ENCODE measurements at places on chromosomes 2 and 18. TPM values are rescaled to one million over a fixed set of nuclear protein-coding genes. Genes with fewer than 3 reads are reported as not detected.

DNA sequence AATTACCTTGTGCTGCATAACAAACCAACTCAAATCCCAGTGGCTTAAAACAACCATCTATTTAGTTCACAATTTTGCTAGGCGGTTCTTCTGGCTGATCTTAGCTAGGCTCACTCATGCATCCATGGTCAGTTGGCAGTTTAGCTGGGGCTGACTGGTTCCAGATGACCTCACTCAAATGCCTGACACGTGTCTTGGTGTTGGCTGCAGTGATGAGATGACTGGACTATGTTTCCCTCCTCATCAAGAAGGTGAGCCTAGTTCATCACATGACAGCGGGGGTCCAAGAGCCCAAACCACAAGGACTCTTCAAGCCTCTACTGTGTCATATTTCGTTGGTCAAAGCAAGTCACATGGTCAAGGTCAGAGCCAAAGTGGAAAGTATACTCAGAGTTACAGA, 42.7 kb upstream of the ACTR3 start:
- no peak for DNase-seq

DNA sequence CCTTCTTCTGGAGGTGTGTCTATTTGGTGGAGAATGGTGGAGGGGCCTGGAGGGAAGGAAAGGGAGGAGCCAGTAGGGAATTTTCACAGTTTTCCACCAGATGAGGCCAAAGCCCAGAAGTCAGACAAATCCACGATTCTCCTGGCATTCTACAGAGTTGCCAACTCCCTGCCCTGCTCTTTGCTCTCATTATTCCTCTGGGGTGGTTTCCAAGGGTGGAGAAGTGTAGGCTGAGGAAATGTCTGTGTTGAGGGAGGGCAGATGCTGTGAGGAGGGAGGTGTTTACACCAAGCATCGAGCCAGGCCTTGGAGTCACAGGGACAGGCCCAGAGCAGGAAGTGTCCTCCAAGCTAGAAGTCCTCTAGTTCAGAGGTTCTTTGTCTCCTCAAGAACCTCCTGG, 124.1 kb upstream of the LGALSL start:
- no peak for DNase-seq

- no peak for DNase-seq
Measured at GRCh38 chr18:31965316-31965970, 22.5 kb upstream of the TRAPPC8 start.

GRCh38 chr2:227765788-227766372, 20.2 kb downstream of the SCYGR8 start:
- DNase-seq = no peak

DNA sequence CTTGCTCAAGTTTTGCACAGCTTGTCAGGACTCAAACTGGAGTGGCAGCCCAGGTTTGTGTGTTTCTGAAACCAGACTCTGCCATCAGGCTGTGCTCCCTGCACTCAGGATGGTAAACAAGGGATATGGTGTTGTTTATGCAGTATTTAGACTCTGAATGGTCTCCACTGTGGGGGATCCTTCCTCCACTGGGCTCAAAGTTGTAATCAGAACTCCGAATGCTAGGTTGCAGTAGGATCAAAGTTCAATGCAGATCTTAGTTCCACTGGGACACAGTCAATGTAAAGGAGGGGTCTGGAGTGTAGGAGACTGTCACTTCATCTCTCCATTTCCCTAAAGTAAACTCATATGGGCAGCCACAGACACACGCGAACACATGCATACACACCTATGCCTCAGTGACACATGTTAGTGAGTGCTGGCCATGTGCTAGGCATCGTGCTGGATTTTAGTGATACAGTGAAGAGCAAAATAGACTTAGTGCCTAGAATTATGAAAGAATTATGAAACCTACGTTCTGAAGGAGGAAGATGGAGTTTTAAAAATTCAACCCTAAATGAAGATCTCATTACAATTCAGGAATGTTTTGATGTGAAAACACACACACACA, 6.1 kb downstream of the IL18R1 start:
- no peak for DNase-seq

DNA sequence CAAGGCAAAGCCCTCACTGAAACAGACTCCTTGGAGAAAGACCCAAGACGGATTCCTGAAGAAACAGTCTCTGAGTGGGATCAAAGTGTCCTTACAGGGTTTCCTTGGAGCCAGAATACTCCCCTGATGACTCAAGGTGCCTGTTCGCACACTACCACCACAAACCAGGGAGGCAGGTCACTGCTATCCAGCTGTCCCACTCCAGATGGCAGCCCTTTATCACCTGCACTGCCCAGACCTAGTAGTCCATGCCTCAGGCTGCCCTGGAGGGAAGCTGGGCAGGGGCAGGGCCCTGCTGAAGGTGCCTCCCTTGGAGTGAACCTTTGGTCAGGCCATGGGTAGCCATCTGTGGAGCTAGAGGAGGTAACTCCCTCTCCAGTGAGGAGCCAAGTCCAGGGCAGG, 34.1 kb downstream of the TRABD2A start:
- DNase-seq = no peak

- no peak for DNase-seq
Measured at GRCh38 chr2:130391872-130392670, 36.2 kb downstream of the PTPN18 start.

DNA sequence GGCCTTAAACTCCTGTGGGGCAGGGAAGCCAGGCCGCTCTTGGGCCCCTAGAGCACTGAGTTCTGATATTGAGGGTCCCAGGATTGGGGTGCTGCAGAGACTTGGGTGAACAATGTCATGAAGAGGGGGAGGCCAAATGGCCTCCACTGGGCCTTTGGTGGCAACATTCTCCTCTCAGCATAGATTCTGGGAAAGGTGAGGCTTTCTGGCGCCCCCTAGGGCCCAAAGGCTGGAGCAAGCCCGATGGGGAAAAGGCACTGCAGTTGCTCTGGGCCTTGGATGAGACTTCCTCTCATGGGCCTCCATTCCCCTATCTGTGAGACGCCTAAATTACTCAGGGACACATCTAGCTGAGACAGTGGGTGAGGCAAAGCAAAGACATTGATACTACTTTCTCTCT, 84.8 kb downstream of the ACAA2 start:
- peak; percentile 35 for DNase-seq

DNA sequence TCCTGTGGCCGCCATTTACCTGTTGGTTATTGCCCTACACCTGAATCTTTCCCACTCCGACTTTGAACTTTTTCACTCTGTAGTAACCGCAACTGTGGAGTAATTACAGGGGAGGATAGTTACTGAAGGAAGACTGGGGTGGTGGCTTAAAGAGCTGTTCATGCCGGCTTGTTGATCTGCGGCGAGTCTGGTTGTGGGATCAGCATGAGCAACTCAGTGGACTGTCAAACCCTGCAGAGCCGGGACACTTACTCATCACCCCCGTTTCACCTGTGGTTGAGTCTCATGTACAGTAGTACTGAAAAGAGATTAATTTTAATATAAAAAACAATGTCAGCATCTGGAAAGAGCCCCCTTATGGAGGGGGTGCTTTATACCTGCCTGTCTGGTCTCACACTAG, 2.1 kb downstream of the ASB1 start:
- no peak for DNase-seq

DNA sequence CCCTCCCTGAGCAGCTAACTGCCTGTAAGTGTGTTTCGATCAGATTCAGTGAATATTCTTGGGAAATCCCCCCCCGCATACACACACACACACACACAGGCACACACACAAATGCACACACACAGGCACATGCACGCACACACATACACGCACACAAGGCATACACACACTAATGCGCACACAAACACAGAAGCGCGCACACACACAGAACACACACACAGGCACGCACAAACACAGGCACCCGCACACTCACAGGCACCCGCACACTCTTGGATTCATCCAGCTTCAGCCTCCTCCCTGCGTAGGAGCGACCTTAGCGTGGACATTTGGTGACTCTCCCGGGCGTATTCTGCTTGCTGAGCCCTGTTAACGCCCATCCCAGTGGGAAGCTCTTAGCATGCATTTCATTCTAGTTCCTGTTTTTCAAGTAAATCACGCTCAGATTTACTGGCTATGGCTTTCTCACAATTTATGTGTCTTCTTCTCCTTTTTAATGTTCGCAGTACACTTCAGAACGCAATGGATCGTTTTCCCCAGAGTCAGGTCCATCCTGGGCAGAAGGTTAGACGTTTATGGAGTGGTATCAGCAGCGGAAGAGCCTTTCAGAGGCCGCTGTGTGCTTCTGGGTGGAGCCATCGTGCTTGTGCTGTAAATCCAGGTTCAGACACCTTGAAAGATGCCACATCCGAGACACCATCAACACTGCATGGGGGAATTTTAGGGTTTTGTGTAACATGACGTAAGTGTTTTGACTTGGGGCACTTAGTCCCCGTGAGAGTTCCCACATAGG, 656.6 kb downstream of the GALR1 start:
- no peak for DNase-seq

DNA sequence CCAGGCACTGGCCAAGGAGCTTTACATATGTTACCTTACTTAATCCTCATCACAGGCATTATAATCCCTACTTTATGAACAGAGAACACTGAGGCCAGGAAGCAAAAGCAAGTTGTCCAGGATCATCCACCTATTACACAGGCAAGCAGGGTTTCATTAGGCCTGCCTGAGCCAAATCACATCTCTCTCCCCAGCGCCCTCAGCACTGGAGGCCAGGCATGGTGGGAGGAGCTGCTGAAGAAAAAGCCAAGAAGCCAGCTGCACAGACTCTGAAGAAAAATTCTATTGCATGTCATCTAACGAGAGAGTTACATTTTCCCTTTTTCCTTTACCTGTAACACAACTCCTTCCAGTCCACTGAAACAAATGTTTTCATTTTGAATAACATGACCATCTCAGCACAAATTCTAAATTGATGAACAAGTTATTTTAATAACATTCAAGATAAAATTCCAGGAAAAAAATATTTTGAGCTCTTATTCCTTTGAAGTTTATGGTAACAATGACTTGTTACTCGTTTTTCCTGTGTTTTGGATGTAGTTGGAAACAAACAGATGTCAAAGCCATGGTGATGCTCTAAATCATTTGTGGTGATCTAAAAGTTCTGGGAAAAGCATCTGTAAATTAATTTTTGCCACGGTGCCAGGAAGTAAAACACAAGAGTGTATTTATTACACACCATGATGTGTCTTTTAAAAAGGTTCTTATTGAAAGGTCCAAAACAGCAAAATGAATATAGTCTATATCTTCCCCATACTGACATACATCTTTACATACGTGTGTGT, 139.0 kb upstream of the ITGB6 start:
- peak; percentile 32 for DNase-seq

GRCh38 chr2:26196683-26197418, 24.0 kb downstream of the GAREM2 start:
- DNase-seq = no peak

GRCh38 chr2:2877427-2877826, 500.2 kb downstream of the EIPR1 start:
- DNase-seq = no peak

DNA sequence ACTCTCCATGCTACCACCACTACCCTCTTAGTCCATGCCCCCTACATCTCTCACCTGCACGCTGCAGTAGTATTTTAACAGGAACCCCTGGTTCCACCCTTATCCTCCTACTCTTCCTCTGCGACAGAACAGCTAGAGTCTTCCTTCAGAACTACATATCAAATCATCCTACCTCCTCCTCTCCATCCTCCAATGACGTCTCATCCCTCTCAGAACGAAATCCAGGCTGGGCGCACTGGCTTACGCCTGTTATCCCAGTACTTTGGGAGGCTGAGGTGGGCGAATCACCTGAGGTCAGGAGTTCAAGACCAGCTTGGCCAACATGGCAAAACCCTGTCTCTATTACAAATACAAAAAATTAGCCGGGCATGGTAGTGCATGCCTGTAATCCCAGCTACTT, 10.3 kb upstream of the KIF3C start:
- no peak for DNase-seq

GRCh38 chr18:37496568-37496967, 69.0 kb downstream of the CELF4 start:
- no peak for DNase-seq

DNA sequence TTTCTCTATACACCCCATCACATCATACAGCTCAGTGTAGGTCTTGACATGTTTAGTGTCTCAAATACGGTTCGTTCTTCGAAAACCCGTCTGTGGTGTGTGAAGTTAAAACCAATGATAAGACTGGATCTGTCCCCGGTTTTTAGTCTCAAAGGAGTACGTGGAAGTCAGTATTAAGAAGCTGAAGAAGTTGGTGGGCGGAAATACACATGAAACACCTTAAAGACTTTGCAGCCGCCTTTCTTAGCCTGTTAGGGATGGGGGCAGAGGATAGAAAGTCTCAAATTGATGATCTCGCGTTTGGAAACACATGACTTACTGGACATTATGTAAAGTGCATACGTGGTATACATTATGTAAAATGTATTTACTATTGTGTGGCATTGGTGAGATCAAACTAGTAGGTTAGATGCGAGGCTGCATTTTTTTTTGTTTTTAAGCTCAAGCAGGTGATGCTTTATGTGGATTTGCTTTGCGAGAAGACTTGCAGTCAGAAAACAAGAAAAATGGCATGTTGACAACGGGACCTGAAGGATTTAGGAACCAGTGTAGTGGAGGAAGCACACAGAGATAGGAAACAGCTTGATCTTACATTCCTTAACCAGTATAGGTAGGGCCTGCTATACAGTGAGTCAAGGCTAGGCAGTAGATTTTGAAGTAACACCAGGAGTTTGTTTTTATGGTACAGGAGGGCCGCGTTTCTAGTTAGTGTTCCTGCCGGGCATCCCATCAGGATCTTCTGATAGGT, 1.2 kb downstream of the CNOT11 start:
- no peak for DNase-seq

DNA sequence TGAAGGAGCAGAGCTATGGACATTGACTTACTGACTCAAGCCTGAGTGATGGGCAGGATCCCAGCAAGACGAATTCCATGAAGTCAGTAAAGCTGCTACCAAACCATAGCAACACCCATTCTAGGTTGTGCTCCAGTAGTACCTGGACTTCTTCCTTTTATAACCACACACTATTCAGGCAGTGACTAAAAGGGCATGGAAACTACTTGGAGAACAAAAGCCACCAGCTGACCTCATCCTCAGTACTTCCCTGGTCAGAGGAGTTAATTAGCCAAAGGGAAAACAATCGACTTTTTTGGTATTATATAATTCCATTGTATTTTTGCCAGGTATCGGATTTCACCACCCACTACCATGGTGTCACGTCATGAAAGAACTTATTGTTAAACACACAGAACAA, 237.1 kb downstream of the TTC32 start:
- no peak for DNase-seq

DNA sequence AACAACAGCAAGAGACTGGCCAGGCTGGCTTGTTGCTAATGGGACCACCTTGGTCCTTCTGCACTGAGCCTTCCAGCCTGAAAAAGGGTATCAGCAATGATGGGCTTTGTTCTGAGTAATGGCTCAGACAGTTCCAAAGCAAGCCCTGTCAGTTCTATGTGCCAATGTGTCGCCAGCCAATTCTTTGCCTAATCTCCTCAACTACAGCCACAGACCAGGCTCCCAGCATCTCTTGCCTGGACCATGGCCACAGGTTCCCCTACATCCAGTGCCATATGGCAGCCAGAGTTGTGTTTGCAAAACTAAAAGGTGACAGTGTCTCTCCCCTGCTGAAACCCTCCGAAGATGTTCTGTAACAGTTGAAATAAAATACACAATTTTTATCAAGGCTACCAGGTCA, 61.5 kb upstream of the TMEM177 start:
- DNase-seq = no peak

GRCh38 chr18:74946646-74947375, 262.1 kb downstream of the PTGR3 start:
- DNase-seq = no peak

The GAL3ST2 gene
- polyA plus RNA-seq = 0.76 TPM

The PLB1 gene
- polyA plus RNA-seq = 1.2 TPM

The PJVK gene
- 19.3 TPM for polyA plus RNA-seq

The TOGARAM2 gene
- polyA plus RNA-seq = 2.4 TPM

The E2F6 gene
- polyA plus RNA-seq = 24.4 TPM

The GRHL1 gene
- polyA plus RNA-seq = 7.2 TPM

The DNMT3A gene
- polyA plus RNA-seq = 94.4 TPM

The HOXD9 gene
- 84.0 TPM for polyA plus RNA-seq

The GAD1 gene
- polyA plus RNA-seq = 1.4 TPM

The ABCB11 gene
- polyA plus RNA-seq = 0.10 TPM

The CHMP3 gene
- 138 TPM for polyA plus RNA-seq

Measured in left kidney (tissue), 8 donors.